ENCODE measurements at places on chromosomes 16 and 17.

- no peak for DNase-seq
Measured at GRCh38 chr17:3988297-3989040, 24.2 kb upstream of the ATP2A3 start.

DNA sequence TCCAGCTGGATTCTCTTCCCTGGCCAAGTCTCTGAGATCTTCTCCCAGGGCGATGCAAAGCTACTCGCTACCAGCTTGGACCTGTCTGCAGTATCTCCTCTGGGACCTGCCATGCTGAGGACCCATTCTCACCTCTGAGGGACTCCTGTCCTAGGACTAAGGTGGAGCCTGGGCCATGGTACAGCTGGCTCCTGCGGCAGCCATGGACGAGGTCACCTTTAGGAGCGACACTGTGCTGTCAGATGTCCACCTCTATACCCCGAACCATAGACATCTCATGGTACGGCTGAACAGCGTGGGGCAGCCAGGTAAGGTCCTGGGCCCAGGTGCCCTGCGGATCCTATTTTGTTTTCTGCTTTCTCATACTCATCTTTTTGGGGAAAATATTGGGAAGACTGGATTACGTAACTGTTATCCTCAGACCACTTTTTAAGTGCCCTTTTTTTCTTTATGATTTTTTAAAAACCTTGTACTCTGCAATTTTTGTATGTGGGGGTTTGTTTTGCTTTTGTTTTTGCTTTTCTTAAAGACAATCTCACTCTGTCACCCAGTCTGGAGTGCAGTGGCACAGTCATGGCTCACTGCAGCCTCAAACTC lies 4.1 kb downstream of the METTL22 start:
- no peak for DNase-seq

DNA sequence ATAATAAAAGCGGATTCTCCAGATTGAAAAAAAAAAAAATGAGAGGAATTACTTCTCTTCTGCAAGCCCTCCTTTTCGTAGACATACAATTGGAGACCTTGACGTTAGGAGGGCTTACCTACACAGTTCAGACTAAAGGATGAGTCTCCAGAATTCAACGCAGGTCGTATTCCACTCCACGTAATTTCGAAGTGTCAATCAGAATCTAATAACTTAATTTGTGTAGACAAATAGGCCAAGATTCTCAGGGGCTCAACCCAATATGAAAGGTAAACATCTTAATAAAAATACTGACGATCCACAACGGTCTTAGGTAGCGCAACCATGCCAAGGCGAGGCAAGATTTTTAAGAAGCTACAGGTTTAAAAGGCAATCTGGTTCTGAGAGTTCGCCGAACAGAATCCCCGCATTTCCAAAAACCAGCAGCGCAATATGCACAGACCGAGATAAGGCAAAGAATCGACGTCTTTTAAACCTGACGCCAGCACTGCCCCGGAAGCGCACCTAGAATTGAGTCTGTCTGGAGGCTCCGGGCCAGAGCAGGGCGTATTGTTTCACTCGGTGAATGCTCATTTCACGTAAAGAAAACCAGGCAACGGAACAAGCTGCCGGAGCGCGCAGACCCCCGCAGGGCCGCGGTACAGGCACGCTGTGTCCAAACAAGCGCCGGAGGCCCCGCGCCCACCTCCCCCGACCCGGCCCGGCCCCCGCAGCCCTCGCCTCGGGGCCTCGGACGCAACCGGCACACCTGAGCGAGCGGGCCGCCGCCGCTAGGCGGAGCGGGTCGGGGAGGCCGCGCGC lies 623 bp downstream of the MBTPS1 start:
- DNase-seq: no peak

DNA sequence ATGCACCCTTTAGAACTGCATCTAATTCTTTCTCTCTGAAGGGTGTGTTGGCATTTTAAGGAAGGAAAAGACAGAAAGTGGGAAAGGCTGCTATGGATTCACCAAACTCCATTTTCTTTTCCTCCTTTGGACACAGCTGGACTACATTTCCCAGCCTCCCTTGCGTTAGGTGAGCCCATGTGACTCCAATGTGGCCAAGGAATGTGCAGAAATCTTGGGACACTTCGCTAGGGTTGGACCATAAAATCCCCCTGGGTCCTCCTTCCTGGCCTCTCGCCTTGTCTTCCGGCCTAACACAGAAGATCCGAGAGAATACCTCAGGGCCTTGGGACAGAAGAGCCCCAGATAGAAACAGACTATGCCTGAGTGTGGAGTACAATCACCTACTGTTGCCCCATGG lies 56.3 kb downstream of the ABCC12 start:
- no peak for DNase-seq

GRCh38 chr17:13374203-13375143 lies 227.3 kb downstream of the HS3ST3A1 start:
- no peak for DNase-seq

DNA sequence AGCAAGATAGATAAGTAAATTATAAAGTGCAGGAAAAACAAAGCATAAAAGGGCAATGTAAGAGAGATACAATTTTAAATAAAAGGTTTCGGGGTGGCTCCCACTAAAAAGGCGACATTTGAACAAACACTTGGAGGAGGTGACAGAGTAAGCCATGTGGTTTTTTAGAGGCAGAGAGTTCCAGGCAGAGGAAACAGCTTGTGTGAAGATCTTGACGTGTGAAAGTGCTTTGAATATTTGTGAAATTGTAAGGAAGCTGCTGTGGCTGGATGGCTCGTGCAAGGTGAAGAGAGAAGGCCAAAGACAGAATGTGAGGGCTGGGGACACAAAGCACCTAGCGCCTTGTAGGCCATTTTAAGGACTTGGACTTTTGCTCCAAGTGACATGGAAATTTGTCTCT lies 28.6 kb upstream of the HYDIN start:
- no peak for DNase-seq

GRCh38 chr17:43679911-43680310 lies 18.2 kb upstream of the MEOX1 start:
- DNase-seq: no peak

GRCh38 chr17:59702304-59702703 lies 4.9 kb downstream of the PTRH2 start:
- DNase-seq: no peak

GRCh38 chr17:56982312-56982711 lies 4.4 kb downstream of the SCPEP1 start:
- no peak for DNase-seq

DNA sequence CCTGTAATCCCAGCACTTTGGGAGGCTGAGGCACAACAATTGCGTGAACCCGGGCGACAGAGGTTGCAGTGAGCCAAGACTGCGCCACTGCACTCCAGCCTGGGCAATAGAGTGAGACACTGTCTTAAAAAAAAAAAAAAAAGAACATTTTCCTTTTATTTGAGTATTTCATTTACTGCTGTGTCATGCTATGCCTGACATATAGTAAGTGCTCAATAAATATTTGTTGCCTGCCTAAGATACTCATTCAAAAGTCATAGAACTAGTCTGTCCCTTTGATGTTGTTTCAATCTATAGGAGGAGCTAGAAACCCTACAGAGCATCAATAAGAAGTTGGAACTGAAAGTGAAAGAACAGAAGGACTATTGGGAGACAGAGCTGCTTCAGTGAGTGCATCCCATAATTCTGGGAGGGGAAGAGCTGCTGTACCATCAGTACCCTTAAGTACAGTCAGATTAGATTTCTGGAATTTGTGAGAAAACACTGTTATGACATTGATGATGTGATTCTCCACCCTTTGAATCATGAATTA lies 20.0 kb downstream of the CALCOCO2 start:
- no peak for DNase-seq

- no peak for DNase-seq
Measured at GRCh38 chr17:2090804-2091534, 36.1 kb downstream of the HIC1 start.

- no peak for DNase-seq
Measured at GRCh38 chr17:67633751-67634211, 84.0 kb upstream of the NOL11 start.

DNA sequence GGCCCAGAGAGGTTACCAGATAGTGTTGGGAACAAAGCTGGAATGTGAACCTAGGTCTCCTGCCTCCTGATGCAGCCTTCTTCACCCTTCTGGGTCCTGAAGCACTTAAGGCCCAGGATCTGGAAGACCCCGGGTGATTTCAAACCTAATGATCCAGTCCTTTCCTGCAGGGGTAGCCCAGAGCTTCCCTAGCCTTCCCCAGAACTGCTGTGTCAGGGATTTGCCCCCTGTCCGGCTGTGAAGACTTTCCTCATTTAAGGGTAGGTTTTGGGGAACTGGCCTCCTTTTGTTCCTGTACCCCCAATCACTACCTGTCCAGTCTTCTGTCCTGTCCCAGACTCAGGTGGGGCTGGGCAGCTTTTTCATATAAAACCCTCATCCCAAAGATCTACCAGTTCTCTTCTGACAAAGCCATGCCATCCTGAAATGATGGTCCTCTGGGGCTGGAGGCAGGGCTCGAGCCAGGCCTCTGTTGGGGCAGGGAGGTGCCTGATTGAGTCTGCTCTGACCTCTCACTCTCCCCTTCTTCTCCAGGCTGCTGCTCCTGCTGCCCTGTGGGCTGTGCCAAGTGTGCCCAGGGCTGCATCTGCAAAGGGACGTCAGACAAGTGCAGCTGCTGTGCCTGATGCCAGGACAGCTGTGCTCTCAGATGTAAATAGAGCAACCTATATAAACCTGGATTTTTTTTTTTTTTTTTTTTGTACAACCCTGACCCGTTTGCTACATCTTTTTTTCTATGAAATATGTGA lies 1.3 kb downstream of the MT1X start:
- DNase-seq: no peak

DNA sequence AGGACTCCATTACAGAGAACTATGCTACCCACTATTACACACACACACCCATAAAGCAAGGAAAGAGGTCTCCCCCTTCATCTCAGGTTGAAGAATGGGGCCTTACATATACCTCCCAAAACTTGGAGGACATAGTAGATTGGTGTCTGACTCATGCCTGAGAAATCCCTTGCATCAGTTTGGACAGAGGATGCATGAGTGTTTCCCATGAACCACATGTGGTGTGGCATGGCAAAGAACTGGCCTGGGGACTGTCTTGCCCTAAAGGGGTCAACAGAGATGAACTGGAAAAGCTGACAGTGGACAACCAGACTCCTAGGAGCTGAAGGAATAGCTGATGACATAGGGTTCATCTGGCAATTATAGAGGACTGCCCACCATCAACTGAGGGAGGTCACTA lies 54.0 kb downstream of the DYNLRB2 start:
- DNase-seq: no peak

GRCh38 chr17:64148017-64148631 lies 18.2 kb upstream of the ERN1 start:
- DNase-seq: no peak

GRCh38 chr16:79401782-79402181 lies 198.8 kb downstream of the MAF start:
- DNase-seq: no peak

- DNase-seq: no peak
Measured at GRCh38 chr17:74528491-74529199, 2.6 kb downstream of the CD300LB start.

- no peak for DNase-seq
Measured at GRCh38 chr16:86359571-86359970, 150.8 kb upstream of the FOXF1 start.

- DNase-seq: no peak
Measured at GRCh38 chr16:65657071-65657494, 535.2 kb upstream of the CDH11 start.

- DNase-seq: peak; percentile 70
Measured at GRCh38 chr17:39667945-39668924, at the start of gene PNMT. PNMT (plus strand) TSS chr17:39668453; CDS start chr17:39668476, 23 bp downstream.

DNA sequence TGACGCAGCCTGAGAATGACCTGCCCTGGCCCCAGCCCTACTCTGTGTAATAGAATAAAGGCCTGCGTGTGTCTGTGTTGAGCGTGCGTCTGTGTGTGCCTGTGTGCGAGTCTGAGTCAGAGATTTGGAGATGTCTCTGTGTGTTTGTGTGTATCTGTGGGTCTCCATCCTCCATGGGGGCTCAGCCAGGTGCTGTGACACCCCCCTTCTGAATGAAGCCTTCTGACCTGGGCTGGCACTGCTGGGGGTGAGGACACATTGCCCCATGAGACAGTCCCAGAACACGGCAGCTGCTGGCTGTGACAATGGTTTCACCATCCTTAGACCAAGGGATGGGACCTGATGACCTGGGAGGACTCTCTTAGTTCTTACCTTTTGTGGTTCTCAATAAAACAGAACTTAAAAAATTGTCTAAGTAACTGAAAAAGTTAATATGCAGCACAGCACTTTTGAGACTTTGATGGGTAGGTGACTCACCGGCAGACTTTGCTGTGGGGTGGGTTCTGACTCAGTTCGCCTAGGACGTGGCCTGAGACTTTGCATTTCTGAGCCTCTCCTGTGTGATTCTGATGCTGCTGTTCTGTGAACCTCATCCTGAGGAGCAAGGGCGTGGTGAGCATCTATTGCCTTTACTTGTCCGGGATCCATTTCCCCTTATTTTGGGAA lies 5.7 kb downstream of the LAT start:
- DNase-seq: no peak

DNA sequence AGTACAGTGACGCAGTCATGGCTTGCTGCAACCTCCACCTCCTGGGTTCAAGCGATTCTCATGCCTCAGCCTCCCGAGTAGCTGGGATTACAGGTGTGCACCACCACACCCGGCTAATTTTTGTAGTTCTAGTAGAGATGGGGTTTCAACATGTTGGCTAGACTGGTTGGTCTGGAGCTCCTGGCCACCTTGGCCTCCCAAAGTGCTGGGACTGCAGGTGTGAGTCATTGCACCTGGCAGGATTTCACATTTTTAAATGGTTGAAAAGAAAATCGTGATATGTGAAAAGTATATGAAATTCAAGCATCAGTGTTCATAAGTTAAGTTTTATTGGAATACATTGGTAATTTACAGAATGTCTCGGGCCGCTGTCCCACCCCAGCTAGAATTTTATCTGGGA lies 2.6 kb downstream of the RMI2 start:
- DNase-seq: no peak

- no peak for DNase-seq
Measured at GRCh38 chr16:80123189-80123588, 417.6 kb upstream of the DYNLRB2 start.

GRCh38 chr16:69566240-69566980 lies 644 bp downstream of the NFAT5 start:
- peak; percentile 23 for DNase-seq

DNA sequence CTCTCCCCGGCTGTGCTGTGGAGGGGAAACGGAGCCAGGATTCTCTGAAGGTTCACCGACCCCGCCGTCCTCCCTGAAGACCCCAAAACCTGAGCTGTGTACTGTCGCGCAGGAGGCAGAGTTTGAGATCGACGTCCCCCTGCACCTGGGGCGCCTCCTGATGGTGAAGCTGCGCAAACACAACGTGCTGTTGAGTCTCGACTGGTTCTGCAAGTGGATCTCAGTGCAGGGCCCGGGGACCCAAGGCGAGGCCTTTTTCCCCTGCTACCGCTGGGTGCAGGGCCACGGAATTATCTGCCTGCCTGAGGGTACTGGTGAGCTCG lies 62.6 kb upstream of the TEKT1 start:
- peak; percentile 29 for DNase-seq

DNA sequence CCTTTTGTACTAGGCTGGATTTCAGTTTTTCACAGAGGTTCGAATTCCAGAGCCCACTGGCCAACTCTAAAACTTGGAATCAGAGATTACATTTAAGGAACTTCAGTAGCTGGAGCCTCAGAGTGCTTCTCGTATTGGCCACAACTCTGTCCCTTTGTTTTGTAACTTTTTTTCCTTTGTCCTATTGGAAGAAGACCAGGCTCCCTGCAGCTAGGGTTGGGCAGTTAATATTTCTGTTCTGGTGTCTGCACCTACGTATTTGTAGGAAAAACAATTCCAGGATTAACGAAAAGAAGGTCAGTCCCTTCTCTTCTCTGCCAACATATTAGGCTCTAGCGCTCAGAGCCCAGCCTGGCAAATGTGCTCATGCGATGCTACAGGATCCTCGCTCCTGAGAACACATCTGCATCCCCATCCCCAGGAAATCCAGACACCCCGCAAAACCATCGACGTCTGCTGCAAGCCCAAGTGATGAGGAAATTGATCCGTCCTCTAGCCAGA lies 1.9 kb downstream of the CDH11 start:
- no peak for DNase-seq
